Uterus (tissue), 4 donors: ENCODE measurements at places on chromosomes 7 and 10.

DNA sequence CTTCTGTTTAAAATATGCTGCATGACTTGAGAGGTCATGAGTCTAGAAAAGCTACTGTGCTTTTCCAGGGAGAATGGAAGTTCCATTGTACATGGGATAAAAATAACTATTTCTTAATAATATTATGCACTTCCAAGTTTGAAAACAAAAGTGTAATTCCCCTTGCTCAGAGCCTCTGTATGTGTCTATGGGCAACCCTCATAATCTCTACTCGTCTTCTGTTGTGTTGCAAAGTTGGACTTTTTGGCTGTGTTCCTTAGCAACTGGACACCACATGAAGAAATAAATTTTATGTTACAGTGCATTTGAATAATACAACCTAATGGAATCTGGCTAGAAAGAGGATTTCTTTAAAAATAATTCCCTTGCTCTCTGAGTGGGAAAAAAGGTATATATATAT lies 242.6 kb downstream of the TWIST1 start:
- H3K36me3 ChIP-seq: no peaks in the 10 kb centered on the region
- DNase-seq: no peak
- no peak overlapping the region for H3K27ac ChIP-seq
- no peak overlapping the region for H3K4me3 ChIP-seq
- H3K4me1 ChIP-seq: no peaks in the 10 kb centered on the region

- no peak for DNase-seq
- no peaks in the 10 kb centered on the region for H3K27me3 ChIP-seq
- no peaks in the 10 kb centered on the region for H3K4me1 ChIP-seq
These were observed 16.2 kb downstream of the SORBS1 start for GRCh38 chr10:95544783-95545500.

DNA sequence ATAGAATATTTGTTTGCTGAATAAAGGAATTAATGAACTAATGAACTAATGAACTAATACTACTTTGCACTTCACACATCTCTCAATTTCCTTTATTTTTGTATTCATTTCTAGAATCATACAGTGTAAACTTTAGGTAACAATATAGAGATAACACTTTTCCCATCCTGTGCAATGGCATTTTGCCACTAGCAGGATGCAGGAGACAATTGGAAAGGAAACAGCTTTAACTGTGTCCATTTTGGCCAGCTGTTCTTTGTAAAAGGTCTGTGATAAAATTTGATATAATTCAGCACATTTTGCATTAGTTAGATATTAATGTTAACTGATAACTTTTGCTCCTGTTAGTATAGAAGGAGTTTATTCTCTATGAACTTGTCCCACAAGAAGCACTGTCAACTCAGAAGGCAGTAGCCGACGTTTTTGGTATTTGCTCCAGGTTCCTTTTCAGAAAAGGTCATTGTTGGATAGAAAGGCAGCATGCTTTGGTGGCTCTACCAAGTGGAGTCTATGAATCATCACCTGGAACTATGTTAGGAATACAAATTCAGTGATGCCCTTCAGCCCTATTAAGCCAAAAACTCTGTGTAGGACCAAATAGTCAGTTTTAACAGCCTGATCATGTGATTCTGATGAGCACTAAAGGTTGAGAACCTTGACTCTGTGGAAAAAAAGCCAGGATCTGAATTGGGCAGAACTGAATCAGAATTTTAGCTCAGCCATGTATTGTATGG lies 86.6 kb downstream of the NRG3 start:
- DNase-seq: no peak
- H3K27ac ChIP-seq: no peak overlapping the region
- no peaks in the 10 kb centered on the region for H3K27me3 ChIP-seq
- no peaks in the 10 kb centered on the region for H3K36me3 ChIP-seq
- no peak overlapping the region for H3K4me3 ChIP-seq
- no peaks in the 10 kb centered on the region for H3K4me1 ChIP-seq

DNA sequence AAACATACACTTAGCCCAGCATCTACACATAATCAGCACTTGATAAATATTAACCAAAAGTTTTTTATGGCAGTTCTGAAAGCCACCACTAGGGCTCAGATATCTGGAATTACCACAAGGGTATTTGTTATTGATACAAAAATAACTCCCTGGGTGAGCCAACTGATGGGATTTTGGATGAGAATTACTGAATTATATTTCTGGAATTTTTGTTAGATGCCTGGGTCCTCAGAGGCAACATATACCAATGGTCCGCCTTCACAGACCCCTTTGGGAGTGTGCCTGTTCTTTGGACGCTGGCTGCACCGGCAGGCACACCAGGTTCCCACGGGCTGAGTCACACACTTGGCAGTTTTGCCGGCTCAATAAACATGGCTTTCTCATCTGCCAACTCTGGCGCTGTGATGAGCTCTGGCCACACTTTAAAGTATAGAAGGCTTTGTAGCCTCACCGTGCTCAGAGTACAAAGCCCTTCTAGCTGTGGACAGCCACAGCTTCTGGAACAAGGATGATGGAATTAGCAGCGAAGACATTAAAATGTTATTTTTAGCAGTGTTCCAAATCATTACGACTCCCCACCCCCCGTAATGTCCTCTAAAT lies 24.5 kb upstream of the EEPD1 start:
- H3K27ac ChIP-seq: peak overlapping the region; percentile 61
- no peaks in the 10 kb centered on the region for H3K36me3 ChIP-seq
- no peak overlapping the region for H3K4me3 ChIP-seq
- DNase-seq: peak; percentile 84
- H3K27me3 ChIP-seq: no peaks in the 10 kb centered on the region

DNA sequence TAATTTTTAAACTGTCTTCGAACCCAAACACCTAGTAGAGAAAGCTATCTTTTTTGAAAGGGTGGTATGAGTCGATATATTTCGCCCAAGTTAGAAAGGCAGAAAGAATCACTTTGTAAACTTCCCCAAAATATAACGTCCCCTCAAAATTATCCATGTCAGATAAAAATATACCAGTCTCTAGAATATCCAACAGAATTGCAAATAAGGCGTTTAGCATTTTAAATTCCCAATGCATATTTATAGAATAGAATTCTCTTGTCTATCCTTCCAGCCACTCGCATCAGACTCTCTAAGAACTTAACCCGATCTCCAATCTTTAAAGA lies 2.1 kb downstream of the CTBP2 start:
- H3K36me3 ChIP-seq: no peaks in the 10 kb centered on the region
- H3K4me1 ChIP-seq: peaks cover 25% of the 10 kb centered on the region
- H3K27ac ChIP-seq: peak overlapping the region; percentile 95
- H3K27me3 ChIP-seq: no peaks in the 10 kb centered on the region
- peak overlapping the region; percentile 50 for H3K4me3 ChIP-seq

GRCh38 chr7:80240265-80241025 lies 105.8 kb downstream of the GNAI1 start:
- H3K36me3 ChIP-seq: no peaks in the 10 kb centered on the region
- H3K4me1 ChIP-seq: no peaks in the 10 kb centered on the region
- no peaks in the 10 kb centered on the region for H3K27me3 ChIP-seq
- H3K27ac ChIP-seq: no peak overlapping the region
- no peak overlapping the region for H3K4me3 ChIP-seq

- H3K4me3 ChIP-seq: no peak overlapping the region
- H3K27ac ChIP-seq: peak overlapping the region; percentile 13
- no peak for DNase-seq
- H3K4me1 ChIP-seq: peaks cover 3% of the 10 kb centered on the region
These were observed 4.8 kb downstream of the GPR146 start for GRCh38 chr7:1049006-1049741.
